ENCODE measurements at places on chromosomes 13 and 19. TPM values are rescaled to one million over a fixed set of nuclear protein-coding genes. Genes with fewer than 3 reads are reported as not detected.

CEACAM3 gene
- not detected for total RNA-seq

PSG3 gene
- not detected for total RNA-seq

SLC1A6 gene
- total RNA-seq: not detected

PRPF31 gene
- total RNA-seq: 74.1 TPM

TEX101 gene
- total RNA-seq: not detected

ZNF320 gene
- 10.9 TPM for total RNA-seq

RASIP1 gene
- 0.31 TPM for total RNA-seq

FBXO17 gene
- 0.35 TPM for total RNA-seq

ATCAY gene
- total RNA-seq: not detected

SIGLEC10 gene
- 0.72 TPM for total RNA-seq

HOOK2 gene
- 13.9 TPM for total RNA-seq

ACER1 gene
- total RNA-seq: 0.81 TPM

ARHGAP45 gene
- total RNA-seq: 570 TPM
